GM06990 (cell line): ENCODE measurements at places on chromosomes 7 and 10.

- no peak for DNase-seq
Measured at GRCh38 chr7:140247559-140247958, 70.8 kb upstream of the KDM7A start.

- no peak for DNase-seq
Measured at GRCh38 chr10:85614566-85614965, 752.0 kb downstream of the GRID1 start.

- no peak for DNase-seq
Measured at GRCh38 chr10:72390764-72391163, 36.0 kb upstream of the DNAJB12 start.

GRCh38 chr7:37230221-37230620, 218.4 kb downstream of the ELMO1 start:
- DNase-seq, result no peak

GRCh38 chr10:118145256-118145655, 98.5 kb upstream of the RAB11FIP2 start:
- DNase-seq, result no peak

GRCh38 chr7:90621747-90622140, 25.6 kb downstream of the CDK14 start:
- no peak for DNase-seq

DNA sequence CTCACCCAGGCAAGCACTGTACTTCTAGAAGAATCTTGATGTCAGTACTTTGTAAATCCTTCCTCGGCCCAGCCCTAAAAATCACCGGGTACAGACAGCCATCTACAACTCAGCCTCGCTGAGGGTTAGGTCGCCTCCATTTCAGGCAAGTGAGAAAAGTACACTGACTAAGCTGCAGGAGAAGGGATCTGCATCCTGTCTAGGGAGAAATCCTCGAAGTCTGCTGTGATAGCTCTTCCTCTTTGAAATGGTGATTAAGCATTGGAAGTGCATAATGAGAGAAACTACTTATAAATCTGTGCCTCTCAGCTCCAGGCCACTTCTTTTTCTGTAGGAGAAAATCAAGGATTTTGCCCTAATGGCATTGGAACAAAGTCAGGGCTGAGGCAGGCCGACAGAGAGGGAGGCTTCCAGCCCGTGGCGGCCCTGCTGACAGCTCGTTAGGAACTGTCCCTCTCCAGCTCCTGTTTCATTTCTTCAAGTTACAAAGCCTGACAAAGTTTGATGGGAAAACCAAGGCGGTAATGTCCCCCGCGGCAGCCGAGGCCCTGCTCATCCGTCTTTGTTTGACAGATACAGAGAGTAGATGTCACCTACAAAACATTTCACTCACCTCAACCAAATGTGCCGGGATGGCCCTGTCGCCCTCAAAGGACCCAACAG, 14.1 kb upstream of the GOT1 start:
- DNase-seq, result no peak

DNA sequence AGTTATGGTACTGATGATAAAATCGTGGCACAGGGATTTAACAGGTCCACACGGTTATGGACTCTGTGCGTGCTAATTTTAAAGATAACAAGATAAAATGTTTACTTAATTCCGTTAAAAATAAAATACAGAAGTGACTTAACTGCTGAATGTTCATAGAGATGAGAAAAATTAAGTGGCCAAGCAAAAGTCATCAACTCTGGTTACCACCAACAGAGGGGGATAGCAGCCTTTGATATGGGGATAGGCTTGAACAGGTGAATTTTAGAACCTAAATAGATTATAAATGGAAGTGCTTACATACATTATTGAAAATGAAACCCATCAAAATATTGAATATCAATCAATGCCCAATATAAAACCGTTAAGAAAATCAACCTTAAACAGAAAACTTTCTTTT, 245.0 kb downstream of the WDR37 start:
- no peak for DNase-seq

DNA sequence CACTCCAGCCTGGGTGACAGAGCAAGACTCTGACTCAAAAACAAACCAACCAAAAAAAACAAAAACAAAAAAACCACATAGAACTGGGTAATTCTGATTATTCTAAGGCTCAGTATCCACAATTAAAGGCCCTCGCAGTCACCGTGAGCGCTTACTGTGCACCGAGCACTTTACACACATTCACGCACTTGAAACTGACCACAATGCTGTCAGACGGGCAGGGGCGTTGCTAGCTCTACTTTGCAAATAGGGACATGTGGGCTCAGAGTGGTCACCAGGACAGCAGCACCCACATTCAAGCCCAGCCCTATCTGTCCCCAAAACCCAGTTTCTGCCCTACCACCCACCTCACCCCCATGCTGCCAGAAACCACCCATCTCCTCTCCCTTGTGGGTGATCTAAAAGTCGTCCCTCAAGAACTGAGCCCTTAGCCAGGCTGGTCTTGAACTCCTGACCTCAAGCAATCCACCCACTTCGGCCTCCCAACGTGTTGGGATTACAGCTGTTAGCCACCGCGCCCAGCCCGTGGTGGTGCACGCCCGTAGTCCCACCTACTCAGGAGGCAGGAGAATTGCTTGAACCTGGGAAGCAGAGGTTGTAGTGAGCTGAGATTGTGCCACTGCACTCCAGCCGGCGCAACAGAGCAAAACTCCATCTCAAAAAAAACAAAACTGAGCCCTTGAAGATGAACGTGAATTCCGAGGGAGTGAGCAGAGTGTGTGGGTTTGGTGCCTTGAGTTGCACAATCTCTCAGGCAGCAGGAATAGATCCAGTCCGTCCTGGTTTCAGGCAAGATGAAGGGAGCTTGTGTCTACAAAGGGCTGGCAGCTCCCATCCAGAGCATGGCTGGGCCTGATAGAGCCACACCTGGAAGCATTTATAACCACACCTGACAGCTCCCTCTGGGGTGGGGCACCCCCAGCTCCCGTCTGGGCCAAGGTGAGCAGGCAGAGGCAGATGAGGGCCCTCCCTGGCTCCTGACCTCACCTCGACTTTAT, 5.4 kb upstream of the HSPB1 start:
- DNase-seq, result no peak

DNA sequence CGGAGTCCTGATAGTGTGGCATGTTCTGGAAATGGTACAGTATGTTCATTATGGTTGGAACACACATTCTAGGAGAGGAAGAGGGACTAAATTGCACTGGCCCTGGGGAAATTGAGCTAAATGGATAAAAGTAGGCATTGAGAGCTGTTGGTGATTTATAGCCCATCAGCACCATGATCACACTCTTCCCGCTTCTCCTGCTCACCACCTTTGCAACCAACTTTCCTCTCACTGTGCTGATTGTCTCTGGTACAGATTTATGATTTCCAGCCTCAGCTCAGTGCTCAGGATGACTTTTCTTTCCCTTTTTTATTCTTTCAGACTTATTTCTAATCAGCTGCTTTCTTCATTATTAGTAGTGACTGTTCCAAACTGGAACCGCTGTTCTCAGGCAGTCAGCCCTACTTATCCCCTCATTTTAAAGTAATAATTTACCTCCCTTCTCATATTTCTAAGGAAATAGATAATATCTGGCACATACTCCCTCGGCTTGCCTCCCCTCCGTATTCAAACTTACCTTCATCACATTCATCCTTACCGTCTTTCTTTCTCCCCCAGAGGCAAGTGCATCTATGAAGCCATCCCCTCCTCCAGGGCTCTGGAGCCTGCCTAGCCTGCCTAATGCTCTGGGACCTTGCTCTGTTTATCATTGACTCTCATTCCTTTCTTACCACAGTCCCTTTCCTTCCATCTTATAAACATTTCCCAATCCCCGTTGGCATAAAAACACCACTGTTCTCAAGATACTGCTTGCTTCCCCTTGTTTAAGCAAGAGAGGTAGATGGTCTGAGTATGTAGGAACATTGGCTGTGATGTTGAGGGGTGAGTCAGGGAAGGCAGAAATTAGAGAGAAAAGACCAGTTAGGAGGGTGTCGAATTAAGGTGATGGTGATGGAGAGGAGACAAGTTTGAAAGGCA, 51.6 kb upstream of the RPA3 start:
- DNase-seq, result no peak

- no peak for DNase-seq
Measured at GRCh38 chr7:146022776-146023175, 93.8 kb upstream of the CNTNAP2 start.

DNA sequence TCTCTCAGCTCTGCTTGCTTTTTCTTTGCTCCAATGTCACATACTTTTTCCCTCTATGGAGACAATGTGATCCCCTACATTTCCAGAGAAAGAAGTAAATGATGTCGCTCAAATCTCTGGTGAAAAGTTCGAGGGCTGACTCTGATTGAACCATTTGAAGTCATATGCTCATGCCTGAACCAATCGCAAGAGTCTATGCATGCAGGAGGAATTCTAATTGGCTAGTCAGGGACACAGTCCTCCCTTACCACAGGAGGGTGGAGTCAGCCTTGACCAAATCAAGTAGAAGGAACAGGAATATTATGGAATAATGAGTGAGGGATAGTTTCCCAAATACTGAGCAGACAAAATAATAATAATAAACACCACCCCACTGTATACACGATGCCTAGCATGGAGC, 96.8 kb downstream of the PRLHR start:
- DNase-seq, result no peak

DNA sequence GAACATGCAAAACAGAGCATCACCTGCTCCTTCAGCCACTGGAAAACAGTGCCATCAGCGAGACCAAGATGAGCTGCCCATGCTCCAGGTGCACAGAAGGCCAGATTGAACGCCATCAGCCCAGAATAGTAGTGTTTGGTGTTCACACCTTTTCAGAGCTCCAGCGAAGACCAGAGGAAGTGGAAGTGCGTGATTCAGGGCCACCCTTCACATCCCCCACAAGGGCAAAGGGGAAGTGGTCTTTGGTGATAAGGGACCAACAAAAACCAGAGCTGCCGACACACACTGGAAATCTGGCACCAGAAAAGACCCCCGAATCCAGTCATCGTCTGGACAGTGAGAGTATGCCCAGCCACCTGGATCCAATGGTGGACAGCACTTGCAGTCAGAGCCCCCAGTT, 29.5 kb upstream of the TMEM72 start:
- DNase-seq, result no peak

- DNase-seq, result no peak
Measured at GRCh38 chr7:108629651-108630400, 60.2 kb downstream of the DNAJB9 start.

GRCh38 chr7:120553491-120553890, 280.5 kb downstream of the KCND2 start:
- DNase-seq, result peak; percentile 22

DNA sequence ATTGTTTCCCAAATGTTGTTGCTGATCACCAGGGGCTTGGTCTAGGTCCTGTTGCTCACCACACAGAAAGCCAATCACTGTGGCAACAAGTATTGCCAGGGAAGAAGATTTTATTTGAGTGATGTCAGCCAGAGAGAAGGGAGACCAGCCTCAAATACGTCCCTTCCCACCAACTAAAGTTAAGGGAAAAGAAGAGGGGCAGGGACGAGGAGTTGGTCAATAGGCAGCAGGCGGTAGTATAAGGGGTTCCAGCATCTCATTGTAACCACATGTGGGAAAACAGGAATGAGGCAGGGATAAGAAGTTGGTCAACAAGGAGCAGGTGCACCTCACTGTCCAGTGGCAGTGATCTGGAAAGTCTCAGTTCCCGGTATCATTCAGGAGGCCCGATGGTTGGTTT, 138.9 kb upstream of the KCNMA1 start:
- no peak for DNase-seq

- DNase-seq, result no peak
Measured at GRCh38 chr7:134854816-134855215, 75.4 kb downstream of the CALD1 start.

- DNase-seq, result no peak
Measured at GRCh38 chr10:88901984-88902789, 22.1 kb downstream of the STAMBPL1 start.

DNA sequence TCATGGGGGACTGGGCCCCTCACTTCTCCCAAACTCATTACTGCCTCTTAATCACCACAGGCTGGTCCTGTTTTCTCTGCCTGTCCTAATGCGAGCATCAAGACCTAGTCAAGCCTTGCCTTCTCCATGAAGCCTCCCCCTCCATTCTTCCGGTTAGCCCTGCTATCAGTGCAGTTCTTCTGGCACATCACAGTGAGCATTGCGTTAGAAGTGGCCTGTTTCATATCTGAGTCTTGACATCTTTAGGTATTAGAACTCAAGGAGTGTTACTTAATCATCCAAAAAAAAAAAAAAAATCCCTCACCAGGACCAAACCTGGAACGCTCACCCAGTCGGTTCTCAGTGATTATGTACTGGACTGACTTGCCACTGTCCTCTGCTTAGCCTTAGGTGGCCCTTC, 17.4 kb downstream of the SNX10 start:
- DNase-seq, result no peak

- no peak for DNase-seq
Measured at GRCh38 chr7:13912715-13913278, 76.7 kb downstream of the ETV1 start.

- no peak for DNase-seq
Measured at GRCh38 chr7:80785961-80786536, 132.8 kb downstream of the SEMA3C start.

- DNase-seq, result no peak
Measured at GRCh38 chr7:512541-513311, 6.9 kb downstream of the PDGFA start.

DNA sequence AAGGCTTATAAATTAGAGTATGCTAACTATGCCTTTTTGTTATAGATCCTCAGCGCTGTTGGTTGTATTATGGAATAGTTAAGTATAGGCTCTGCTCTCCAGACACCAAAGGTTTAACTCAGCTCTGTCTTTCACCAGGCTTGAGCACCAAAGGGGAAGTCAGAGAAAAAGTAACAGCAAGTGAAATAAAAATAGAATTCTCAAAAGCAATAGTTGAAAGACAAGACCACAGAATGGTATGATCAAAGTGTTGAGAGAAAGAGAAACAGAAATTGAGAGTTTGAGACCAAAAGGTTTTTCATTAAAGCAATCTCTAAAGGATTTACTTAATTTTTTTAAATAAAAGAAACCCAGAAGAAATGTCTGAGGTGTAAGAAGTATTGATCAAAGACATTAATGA, 529.8 kb upstream of the C7orf33 start:
- DNase-seq, result no peak

- no peak for DNase-seq
Measured at GRCh38 chr7:110204527-110204926, 886.4 kb upstream of the LRRN3 start.
